ENCODE measurements at places on chromosomes 3 and 15. TPM values are rescaled to one million over a fixed set of nuclear protein-coding genes. Genes with fewer than 3 reads are reported as not detected.

DNA sequence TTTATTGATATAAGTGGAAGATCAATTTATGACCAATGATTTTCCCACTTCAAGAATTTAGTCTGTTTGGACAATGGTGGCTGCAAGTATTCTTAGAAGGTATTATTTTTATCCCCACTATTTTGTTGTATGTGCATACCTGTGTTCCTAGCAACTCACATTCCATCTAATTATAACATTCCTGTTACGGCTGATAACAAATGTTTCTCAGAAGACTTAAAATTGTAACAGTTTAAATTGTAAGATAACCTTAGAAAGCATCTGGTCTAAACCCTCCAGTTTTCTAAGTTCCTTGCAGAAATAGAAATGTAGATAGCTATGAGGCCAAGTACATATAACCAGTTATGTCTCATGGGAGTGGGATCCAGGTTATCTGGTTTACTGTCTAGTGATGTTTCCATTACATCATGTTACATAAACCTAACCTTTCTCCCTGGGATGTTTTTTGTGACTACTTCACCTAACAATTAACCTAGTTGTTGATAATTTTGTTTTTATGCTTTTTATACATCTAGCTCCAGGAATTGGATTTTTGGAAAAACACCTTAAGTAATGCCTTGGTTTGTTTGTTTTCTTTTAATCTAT is 11.1 kb upstream of the MFN1 start:
- no peak for DNase-seq

DNA sequence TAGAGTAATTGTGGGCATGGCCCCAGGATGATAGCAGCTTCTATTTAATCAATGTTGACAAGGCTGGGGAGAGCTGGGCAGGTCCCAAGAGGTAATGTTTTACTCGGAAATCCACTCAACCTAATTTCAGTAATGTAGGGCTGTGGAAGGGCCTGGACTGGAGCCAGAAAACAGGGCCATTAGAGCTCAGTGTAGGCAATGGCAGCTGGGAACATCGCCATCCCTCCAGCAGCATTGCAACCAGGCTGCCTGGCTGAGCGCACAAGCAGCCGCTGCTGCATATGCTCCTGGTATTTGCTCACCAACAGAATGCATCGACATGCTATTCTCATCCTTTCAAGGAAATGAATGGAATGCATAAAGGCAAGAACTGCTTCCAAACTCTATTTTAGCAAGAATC is 90.0 kb downstream of the GAP43 start:
- no peak for DNase-seq

GRCh38 chr3:128011140-128011539 is 41.1 kb upstream of the SEC61A1 start:
- DNase-seq = no peak

DNA sequence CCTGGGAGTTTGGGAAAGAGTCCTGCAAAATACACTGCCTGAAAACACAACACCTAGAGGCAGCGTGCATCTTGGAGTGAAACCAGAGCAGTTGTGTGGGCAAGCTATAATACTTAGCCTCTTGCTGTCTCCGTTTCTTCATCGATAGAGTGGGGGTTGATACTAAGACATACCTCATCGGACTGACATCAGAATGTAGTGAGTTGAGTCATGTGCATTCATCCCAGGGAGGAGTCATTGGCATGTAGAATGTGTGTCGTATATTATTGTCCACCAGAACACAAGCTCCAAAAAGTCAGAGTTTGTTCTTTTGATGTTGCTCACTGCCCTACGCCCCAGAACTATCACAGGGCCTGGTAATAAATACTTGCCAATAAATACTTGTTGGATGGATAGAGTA is 4.3 kb downstream of the SNTN start:
- peak; percentile 42 for DNase-seq

SMCO1 gene
- not detected for total RNA-seq

CRABP1 gene
- not detected for total RNA-seq

DNA sequence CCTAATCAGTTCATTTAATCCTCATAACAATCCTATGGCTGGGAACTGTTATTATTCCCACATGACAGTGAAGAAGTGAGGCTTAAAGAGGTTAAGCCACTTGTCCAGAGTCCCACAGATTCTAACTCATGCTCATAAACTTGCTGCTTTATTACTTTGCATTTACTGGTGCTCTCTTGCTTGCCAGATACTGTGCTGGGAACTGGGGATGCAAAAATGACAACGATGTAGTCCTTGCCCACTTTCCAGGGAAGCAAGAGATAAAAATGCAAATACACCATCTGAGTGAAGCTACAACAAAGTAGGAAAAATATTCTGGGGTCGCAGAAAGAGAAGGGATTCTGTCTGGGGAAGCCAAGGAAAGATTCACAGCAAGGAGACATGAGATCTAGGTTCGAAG is 335.0 kb downstream of the VPS13C start:
- no peak for DNase-seq

Measured in SJSA1 (cell line).